ENCODE measurements at places on chromosomes 6 and 20.

DNA sequence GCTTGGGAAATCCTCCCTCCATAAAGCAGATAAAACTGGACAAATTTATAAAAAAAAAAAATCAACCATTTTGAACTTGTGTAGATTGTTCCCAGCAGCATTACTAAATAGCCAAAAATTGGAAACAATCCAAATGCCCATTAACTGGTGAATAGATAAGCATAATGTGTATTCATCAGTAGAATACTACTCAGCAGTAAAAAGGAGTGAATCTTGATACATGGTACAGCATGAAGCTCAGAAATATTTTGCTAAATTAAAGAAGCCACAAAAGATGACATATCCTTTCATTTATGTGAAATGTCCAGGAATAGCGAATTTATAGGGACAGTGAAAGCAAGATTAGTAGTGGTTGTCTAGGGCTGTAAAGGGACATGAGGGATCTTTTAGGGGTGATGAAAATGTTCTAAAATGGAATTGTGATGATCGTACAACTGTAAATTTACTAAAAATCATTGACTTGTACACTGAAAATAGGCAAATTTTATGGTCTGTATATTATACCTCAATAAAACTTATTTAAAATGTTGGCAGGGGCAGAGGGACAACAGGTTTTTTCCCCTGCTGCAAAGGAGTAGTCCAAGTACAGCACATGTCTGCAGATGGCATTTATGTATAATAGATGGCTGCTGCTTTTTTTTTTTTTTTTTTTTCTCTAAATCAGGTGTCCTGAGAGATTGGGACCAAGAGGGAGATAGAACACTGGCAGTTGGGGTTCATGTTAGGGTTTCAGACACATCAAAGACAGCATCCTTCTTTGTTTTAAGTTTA lies 59.5 kb downstream of the CBFA2T2 start:
- no peak for DNase-seq

DNA sequence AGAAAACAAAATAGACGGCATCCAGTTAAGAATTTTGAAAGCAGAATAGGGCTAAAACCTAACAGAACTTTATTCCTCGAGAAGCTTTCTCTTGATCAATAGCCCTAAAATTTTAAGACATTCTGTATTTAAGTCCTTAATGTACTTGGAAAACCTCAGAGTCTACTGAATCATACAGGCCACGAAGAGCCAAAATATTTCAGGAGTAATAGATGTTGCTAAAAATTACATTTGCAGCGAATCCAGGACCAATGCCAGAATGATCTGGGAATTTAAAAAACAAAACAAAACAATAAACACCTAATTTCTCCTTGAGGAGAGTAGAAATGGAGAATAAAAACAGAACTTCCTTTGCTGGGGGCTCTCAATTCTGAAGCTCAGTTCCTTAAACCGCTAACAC lies 23.3 kb downstream of the ATXN1 start:
- no peak for DNase-seq

- no peak for DNase-seq
These were observed 56.2 kb downstream of the TPBG start for GRCh38 chr6:82419859-82420258.

DNA sequence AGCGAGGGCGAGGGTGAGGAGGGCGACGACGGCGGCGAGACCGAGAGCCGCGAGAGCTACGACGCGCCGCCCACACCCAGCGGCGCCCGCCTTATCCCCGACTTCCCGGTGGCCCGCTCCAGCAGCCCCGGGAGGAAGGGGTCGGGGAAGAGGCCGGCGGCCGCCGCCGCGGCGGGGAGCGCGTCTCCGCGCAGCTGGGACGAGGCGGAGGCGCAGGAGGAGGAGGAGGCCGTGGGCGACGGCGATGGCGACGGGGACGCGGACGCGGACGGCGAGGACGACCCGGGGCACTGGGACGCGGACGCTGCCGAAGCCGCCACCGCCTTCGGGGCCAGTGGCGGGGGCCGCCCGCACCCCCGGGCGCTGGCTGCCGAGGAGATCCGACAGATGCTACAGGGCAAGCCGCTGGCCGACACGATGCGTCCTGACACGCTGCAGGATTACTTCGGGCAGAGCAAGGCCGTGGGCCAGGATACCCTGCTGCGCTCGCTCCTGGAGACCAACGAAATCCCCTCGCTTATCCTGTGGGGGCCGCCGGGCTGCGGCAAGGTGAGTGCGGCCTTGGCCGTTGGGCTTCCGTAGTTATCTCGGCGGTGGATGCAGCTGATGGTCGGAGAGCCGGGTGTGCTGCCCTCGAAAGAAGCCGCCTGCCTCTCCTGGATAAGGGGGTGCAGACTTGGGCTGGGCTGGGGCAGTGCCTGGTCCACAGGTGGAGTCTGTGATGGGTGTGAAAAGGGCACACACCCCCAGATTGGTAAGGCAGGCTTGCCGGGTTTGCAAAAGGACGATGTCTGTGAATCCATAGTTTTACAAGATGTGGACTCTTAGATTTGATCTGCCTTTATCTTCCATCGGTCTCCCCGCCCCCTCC lies 938 bp downstream of the WRNIP1 start:
- DNase-seq, result peak; percentile 11

DNA sequence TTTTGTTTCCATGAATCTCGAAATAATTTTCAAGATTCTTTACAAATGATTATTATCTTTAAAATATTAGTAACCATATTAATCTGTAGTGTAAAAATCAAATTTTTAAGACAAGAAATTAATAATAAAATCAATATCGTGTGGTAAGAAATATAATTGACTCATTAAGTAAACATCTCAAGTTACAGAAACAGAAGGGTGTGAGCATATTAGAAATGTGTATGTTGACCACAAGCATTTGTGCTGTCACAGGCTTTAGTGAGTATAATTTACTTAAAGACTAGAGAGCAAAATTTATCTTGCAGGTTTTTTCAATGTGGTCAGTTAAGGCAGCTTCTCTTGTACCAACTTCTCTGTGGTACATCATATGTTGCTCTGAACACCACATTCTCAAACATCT lies 566.5 kb upstream of the IRAK1BP1 start:
- DNase-seq, result no peak

GRCh38 chr6:136487759-136488425 lies 62.3 kb downstream of the MAP7 start:
- no peak for DNase-seq

GRCh38 chr20:36010825-36011224 lies 42.4 kb downstream of the CNBD2 start:
- DNase-seq, result no peak

GRCh38 chr6:64908104-64908503 lies 798.9 kb downstream of the EYS start:
- no peak for DNase-seq

All from stimulated activated CD8-positive, alpha-beta memory T cell treated with anti-CD3 and anti-CD28 coated beads, Interleukin-4, amount 100 ng/mL, for 4 hours (primary cell).